ENCODE measurements at places on chromosomes 13 and 19.

- DNase-seq: peak; percentile 91
Measured at GRCh38 chr13:95509521-95510310, 42.8 kb upstream of the CLDN10 start.

DNA sequence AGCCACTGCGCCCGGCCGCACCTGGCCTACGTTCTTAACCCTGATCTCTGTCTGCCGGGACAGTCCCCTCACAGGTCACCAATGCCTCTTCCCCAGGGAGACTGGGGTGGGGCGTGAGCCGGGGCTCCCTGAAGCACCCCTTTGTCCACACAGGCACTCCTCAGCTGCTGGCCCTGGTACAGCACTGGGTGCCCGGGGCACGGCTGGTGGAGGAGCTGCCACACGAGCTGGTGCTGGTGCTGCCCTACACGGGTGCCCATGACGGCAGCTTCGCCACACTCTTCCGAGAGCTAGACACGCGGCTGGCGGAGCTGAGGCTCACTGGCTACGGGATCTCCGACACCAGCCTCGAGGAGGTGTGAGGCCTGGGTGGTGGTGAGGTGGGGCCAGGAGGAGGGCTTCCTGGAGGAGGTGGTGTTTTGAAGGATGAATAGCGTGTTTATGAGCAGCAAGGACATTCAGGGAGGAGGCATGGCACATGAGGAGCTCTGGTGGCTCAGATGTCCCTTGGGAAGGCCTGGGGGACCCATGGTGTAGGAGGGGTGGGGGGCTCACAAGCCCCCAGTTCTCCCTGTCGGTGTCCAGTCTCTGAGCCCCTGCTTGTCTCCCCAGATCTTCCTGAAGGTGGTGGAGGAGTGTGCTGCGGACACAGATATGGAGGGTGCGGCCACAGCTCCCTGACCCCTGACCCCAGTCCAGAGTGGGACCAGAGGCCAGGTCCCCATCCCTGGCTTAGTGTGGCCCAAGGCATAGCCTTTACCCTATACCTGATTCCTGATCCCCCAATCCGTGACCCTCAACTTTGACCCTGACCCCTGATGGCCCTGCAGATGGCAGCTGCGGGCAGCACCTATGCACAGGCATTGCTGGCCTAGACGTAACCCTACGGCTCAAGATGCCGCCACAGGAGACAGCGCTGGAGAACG, 13.5 kb upstream of the ARHGAP45 start:
- DNase-seq: no peak

DNA sequence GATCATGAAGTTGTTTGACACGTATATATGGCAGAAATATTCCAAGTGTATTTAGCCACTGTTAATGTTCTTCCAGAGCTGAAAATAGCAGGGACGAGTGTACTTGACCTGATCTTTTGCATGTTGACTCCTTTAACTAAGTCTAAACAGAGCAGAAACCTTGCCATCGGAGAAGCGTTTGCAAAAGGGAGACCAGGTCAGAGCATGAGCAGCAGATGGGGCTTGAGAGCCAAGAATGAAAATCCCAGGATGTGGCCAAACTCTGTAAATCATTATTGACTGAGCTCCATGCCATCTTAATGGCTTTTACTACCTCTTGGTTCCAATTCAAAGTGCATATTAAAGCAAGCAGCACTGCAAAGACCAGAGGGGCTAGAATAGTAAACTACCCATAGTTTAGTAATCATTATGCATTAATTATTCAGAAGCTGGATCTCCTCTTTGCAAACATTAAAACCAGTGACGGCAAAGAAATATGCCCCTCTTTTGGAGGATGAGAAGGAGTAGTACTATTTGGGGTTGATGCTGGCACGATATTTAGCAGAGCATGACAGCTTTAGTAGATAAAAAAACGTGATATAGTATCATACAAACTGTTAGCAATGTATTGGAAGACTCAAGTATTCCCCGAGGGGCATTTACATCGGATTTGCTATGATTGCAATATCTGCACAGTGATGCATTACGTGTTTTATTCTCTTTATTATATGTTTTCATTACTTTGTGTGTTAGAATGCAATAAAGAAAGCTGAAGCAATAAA, 55.7 kb downstream of the FAM216B start:
- DNase-seq: no peak

GRCh38 chr13:23289917-23290357, 109.2 kb downstream of the SGCG start:
- no peak for DNase-seq

DNA sequence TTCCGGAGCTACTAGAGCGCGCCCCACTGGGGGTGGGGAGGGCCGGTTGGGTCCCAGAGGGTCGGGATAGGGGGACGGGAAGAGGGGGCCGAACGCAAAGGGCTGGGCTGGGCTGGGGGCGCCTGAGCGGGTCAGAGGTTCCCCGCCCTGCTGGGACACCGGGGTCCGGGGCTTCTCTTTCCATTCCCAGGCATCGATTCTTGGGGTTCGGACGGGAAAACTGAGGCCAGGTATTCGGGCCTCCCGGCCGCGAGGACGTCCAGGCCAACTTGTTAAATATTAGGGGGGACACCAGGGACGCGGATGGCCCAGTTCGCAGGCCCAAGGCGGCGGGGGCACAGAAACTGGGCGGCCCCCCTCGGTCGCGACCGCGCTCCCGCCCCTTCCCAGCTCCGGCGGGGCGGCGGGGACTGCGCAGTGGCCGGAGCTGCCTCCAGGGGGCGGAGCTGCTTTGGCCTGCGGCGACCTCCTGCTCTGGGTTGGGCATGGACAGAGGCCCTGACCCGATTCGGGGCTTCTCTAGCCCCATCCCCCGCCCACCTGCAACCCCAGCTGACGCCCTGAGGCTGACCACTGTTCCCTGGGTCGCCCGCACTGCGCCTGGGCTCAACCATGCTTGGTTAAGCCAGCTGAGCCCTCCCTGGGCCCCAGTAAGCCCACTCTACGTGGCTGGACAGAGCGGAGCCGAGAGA, 1.2 kb upstream of the KLF16 start:
- DNase-seq: peak; percentile 71

- DNase-seq: no peak
Measured at GRCh38 chr19:48627201-48627864, 8.0 kb downstream of the SPHK2 start.

DNA sequence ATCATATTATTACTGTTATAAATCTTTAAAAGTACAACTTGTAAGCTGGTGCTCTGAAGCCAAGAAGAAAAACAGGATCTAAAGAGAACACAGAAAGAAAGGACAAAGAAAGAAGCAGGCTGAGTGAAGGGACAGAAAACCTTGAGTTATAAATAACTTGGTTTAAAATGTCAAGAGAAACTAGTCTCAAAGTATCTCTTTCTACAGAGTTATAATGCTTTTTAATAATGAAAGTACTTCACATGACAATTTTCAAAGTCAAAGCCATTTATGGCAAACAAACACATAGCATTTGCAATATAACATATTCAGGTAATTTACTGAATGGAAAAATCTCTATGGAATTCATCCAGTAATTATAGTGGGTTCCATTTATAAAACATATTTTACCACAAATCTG, 33.4 kb downstream of the CAB39L start:
- DNase-seq: no peak

DNA sequence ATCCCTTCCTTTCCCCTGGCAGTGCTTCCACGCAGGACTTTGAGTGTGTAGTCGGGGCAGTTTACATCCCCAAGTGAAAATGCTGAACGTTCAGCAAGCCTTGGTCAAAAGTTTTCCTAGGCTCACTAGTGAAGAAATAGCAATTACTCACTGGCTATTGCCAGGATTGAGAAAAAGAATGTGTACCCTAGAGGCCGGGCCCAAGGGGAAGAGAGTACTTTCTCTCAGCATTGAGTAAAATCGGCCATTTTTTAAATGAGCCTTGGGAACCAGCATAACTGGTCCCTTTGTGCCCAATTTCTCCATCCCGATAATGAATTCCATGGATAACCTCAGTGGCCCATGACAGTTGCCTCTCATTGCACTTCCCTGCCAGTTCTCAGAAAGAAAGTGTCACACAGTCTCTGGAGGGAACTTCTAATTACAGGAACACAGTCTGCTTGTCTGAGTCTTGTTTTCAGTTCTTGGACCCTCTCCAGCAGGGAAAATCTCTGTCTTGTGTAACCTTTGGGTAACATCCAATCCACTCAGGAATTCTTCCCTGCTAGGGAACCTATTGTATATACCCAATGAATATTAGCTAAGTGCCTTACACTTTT, 7.3 kb upstream of the OR7D2 start:
- DNase-seq: no peak

DNA sequence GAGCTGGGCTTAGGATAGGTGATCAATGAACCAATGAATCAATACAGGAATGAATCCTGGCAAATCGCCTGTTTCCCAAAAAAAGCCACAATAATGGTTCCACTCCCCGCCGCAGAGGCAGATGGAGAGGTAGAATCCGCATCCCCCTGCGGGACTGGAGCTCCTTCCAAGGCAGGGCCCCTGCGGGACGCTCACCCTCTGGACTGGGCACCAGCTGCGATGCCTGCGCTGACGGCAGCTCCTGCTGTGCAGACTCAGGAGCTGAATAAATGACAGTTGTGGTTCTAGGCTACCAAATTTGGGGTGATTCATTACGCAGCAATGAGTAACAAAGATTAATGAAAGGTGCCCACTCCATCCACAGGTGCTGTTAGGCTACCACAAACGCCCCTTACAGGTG, 8.8 kb upstream of the CDC34 start:
- no peak for DNase-seq

DNA sequence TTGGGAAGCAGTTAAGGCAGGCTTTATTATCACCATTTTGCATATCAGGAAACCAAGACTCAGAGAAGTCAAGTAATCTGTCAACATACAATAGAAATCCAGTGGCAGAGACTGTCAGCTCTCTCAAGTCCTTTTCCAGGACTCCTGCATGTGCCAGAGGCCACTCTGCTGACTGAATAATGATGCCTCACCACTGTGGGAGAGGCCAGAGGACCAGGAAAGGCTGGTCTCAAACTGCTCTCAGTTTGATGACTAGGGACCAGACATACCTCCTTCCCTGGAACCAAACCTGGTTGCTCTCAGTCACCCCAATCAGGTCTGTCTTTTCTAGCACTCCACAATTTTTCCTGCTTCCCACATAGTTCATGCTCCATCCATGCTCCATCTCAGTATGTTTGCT, 8.0 kb downstream of the RNASEH2B start:
- DNase-seq: no peak

GRCh38 chr19:44925114-44925891, 10.9 kb downstream of the APOC1 start:
- DNase-seq: peak; percentile 84

- no peak for DNase-seq
Measured at GRCh38 chr13:44732503-44733098, 156.5 kb upstream of the TSC22D1 start.

DNA sequence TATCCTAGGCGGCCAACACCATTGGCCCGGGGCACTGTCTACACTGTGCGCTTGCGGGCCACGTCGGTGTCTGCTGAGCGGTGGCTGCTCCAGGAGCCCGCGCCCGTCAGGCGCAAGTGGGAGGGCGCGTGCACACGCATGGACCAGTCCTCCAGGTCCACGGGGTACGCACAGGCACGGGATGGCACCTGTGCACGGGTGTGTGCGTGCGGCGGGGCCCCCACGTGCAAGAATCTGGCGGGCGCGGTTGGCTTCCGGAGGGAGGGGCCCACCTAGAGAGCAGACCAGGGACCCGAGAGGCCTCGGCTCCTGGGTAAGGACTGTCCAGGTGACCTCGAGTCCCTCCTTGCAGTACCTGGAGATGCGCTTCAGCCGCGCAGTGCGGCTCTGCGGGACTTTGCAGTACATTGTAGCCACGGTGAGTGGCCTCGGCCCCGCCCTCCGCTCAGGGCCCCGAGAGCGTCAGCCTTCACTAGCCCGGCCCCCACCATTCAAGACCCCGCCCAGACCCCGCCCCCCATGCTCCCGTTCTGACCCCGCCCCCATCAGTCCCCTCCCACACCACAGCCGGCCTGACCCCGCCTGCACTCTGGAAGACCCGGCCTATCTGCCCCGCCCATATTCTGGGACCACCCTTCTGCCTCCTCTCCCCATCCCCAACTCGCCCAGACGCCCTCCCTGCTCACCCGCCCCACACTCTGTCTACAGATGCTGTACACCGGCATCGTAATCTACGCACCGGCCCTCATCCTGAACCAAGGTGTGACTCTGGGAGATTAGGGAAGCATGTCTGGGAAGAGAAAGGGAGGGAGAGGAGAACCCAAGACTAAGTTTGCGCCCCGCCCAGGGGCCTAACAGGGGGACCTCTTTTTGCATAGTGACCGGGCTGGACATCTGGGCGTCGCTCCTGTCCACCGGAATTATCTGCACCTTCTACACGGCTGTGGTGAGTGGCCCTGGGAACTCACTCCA, 2.3 kb downstream of the SLC5A5 start:
- DNase-seq: peak; percentile 39

- DNase-seq: no peak
Measured at GRCh38 chr19:757811-758668, 7.1 kb downstream of the MISP start.

DNA sequence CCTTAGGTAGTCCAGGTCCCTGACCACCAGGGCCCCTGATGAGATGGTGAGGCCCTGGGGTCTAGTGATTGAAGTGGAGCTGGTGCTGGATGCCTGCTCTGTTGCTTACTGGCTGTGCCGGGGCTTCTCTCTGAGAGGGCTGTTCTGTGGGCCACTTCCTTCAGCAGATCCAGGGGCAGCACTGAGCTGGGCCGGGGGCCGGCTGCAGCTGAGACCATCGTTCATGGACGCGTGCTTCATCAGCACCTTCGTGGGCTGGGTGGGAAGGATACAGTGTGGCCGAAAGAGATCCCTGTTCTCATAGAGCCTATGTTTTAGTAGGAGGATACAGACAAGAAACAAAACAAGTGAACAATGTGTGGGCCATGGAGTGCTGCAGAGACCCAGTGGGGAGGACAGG, 33.2 kb upstream of the TEX29 start:
- no peak for DNase-seq

GRCh38 chr13:111275995-111276618, 44.3 kb upstream of the TEX29 start:
- no peak for DNase-seq

DNA sequence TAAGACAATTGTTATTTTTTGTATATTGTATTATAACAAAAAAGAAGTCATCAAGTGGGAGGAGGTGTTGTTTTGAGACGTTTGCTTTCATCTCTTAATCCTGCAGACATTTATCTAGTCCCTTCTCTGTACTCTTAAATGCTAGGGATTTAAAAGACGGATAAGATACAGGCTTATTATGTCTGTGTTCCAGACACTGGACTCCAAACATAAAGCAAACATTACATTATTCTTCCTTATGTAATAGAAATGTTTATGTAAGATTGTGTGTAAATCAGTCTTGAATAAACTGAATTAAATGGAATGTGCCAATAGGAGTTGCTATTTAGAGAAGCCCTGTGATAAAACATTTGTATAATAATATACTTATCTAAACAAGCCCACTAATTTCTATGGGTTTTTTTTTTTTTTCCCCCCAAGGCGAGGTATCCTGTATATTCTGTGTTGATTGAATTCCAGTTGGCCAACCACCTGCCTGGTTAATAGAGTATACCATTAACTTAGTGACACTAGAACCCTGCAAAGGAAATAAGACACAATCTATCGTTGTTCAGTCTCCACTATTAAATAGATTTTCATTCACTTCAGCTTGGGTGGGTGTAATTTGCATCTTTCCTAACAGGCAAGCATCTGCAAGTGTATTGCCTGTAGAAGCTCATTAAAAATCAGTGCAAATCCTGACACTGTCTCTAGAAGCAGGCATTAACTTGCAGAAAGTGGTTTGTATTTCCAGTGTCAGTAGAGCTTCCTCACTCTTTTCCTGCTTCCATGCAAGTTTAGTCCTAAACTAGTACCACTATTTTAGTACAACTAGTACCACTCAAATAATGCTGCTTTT, 69.0 kb downstream of the LRCH1 start:
- no peak for DNase-seq

GRCh38 chr13:53694814-53695532, 666.4 kb downstream of the OLFM4 start:
- no peak for DNase-seq
